ENCODE measurements at places on chromosomes 2 and 18. TPM values are rescaled to one million over a fixed set of nuclear protein-coding genes. Genes with fewer than 3 reads are reported as not detected.

DNA sequence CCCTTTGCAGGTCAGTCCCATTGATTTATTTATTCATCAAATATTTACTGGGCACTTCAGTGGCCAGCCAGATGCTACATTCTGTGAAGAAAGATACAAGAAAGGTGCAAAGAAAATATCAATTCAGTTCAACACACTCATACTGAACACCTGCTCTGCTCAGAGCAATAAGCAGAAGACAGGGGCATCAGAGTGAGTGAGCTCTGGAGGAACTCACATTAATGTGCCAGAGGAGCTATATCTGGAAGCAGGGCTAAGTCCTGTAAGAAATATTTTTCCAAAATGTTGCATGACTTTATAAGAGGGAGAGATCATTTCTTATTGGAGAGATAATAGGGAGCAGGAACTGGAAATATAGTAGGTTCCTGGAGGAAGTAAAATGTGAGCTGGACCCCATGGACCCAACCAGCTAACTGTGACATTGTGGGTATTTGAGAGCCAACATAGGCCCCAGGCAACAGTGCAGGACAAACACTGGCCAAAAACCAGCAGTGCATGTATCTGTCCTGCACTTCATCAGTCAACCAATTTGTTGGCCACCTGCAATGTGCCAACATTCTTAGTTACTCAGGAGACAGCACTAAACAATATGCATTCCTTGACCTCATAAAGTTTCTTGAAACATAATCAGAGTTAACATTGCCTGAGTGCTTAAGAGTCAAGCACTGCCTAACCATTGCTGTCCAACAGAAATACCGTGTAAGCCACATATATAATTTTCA lies 102.7 kb upstream of the PTPRM start:
- DNase-seq: no peak

DNA sequence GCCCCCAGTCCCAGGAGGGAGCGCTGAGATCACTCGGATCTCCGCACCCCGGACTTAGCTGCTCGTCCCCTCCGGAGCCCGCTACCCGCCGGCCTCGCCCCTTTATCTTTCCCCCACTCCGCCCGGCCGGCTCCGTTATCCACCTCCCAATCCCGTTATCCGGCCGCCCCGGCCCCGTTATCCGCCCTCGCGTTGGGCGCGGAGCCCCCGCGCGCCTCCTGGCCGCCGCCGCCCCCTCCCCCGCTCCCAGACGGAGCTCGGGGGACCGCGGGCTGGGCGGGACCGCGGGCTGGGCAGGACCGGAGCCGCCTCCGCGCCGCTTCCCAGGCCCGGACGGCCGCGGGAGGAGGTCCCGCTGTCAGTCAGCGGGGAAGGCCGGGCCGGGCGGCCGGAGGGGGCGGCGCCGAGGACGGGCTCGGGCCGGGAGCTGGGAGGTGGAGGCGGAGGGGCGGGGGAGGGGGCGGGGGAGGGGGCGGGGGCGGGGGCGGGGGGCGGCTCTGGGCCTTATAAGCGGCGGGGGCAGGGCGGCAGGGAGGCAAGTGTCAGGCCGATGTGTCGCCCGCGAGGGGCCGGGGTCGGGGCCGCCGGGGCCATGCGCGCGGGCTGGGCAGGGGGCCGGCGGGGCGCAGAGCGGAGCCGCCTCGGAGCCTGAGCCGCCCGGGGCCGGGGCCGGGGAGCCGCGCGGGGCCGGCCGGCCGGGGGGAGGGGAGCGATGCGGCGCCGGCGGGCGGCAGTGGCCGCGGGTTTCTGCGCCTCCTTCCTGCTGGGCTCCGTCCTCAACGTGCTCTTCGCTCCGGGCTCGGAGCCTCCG lies at the start of gene PKDCC:
Gene PKDCC, plus strand, starts transcription at position 534 of the 811 bp plus-strand sequence. Its CDS starts 179 bp downstream, at position 713.
- no peak for DNase-seq

DNA sequence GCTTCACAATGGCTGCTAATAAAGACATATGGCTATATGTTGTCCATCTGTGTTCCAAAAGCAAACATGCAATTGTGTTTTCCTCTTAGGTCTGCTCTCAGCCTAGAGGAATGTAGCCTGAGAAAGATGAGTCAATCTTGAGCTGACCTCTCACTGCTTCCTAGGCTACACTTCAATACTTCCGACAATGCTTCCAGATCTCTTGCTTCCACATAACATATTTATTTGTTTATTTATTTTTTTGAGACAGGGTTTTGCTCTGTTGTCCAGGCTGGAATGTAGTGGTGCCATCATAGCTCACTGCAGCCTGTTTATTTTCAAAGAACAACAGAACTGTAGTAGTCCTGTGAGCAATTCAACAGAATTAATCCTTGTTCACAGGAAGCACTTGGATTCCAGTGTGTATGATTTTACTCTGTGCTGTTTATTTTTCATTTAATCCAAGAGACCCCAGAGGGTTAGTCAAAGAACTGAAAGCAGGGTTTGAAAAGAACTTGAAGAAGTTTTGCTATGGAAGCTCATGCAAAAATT lies 437.9 kb downstream of the TXNL1 start:
- no peak for DNase-seq

DNA sequence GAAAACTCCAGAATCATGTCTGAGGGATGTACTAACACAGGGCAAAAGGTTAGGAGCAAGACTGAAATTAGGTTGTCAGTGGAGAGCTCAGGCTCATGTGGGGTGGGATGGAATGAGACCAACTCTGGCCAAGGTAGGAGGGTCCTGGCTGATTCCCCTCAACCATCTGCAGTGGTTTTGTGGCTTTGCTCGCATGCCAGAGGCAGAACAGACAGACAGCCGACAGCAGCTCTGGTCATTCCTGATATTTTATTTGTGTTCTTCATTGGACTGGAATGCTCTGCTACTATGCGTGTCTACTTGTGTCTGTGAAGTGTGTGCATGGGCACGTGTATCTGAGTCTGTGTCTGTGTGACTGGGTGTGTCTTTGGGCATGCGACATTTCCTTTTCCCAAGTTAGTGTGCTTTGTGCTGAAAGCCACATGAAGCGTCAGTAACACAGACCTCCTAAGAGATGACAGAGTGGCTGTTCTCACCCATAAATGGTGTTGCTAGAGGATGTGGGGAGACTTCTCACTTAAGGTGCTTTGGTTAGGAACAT lies 239.5 kb downstream of the CNTNAP5 start:
- DNase-seq: no peak

DNA sequence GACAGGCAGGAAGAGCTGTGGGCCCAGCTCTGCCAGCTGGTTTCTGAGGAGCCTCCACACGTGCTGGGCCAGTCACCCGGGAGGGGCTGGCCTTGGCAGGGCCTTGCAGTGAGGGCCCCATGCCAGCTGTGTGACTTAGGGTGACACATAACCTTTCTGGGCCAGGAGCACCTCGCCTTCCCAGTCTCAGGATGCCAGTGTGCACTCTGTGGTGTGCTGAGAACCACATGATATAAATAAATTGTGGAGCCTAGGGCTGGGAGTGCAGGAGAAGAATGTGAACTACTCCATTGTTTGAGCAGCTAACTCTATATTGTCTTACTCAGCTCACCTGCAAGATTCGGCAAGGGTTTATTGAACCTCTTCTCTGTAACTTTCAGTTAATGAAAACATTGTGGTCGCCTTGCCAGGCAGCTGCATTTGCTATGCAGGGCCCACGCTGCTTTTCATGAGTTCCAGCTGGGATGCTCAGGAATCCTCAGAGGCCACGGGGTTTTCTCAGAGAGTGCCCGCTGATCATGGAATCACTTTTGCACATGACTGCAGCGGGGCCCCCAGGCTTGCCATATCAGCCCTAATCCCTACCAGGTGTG lies 222.3 kb downstream of the SH3RF3 start:
- DNase-seq: no peak

GRCh38 chr2:5385596-5385995 lies 306.6 kb upstream of the SOX11 start:
- DNase-seq: no peak

DNA sequence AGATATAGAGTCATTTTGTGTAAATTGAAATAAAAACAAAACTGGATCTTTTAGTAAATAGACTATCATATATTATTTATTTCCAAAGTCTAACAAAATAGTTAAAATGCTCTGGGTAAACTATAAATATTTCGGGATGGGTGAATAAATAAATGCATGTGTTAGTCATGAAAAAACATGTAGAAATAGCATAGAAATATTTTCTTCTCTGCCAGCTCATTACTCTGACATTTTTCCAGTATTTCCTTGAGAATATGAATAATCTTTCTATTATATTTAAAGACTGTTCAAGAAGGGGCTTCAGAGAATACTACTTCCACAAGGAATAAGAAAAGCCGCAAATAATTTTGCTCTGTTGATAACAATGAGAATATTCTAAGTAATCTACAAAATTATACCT lies 880.4 kb downstream of the TRIB2 start:
- no peak for DNase-seq

DNA sequence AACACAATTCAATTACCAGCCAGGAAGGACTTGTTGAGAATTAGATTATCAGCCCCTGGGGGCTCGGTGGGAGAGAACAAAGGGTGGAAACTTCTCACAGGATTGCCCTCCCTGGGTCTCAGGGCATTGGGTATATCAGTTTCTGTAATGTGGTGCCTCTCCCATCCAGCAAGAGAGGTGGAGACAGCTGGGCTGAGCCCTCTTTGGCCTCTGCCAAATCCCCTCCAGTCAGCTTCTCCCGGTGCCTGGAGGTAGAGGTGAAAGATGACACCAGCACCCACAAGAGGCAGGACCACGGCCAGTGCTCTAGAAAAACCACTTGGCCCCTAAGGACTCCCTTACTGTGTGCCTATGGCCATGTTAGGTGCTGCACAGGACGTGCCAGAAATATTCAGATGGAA lies 179.7 kb downstream of the HAUS1 start:
- DNase-seq: no peak

- no peak for DNase-seq
Observed at GRCh38 chr2:175103191-175103590, 64.8 kb downstream of the ATF2 start.

The ABCG5 gene
- polyA plus RNA-seq: 0.31 TPM

The SAG gene
- 0.07 TPM for polyA plus RNA-seq

The NPPC gene
- polyA plus RNA-seq: 0.24 TPM

The PCBP1 gene
- polyA plus RNA-seq: 285 TPM
